ENCODE measurements at places on chromosomes 5 and 9.

- no peak for DNase-seq
Observed at GRCh38 chr5:173328844-173329490, 753 bp upstream of the STC2 start.

DNA sequence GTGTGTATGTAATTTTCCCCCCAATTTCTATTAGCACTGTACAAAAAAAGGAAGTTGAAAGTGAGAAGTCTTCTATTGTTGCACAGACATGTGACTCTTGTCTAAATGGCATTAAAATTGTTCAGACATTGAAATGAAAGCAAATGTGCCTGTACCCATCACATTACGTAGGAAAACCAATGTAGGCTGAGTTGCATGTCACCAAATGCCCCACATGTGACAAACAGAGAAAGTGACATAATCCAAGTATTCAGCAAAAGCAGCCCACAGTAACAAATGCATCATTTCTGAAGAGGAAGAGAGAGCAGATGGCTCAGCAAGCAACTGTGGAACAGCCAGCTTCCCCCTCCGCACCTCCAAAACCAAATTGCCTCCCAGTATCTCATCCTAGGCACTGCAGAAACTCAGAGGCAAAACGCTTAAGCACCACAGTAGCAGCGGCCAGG lies 161.5 kb upstream of the NR4A3 start:
- no peak for DNase-seq

DNA sequence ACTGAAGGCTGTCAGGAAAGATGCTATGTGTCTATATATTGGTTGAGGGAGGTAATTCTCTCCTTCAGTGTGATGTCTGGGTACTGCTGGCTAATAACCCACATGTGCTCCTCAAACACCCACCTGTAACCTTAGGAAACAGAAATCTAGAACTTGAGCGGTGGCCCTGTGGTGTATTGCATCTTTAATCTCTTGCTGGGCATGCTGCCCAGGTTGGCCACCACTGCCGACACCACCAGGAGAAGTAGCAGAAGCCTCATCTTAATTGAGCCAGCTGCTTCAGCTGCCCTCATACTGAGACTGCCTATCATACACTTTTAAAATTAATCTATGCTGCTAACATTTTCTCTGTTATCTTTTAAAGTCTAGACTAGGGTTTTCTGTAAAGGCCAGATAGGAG lies 103.5 kb upstream of the C5orf63 start:
- DNase-seq: no peak

GRCh38 chr9:96021551-96022444 lies 146.3 kb downstream of the ERCC6L2 start:
- DNase-seq: no peak

DNA sequence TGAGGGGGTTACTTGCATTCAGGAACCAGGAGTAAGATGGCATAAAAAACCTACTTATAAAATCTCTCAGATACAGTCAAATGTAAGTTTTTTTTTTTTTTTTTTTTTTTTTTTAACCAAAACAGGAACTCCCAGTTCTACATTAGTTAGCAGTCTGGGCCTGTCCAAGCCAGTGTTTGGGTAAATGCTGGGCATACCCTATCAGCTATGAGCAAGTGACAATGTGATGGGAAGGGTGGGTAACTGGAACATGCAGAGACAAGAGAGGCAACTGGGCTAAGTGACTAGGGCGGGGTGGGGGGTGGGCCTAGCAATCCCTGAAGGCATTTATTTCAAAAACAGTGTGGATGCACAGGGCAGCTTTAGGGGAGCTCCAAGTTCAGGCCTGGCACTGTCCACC lies 2.3 kb downstream of the NMRK1 start:
- DNase-seq: no peak

DNA sequence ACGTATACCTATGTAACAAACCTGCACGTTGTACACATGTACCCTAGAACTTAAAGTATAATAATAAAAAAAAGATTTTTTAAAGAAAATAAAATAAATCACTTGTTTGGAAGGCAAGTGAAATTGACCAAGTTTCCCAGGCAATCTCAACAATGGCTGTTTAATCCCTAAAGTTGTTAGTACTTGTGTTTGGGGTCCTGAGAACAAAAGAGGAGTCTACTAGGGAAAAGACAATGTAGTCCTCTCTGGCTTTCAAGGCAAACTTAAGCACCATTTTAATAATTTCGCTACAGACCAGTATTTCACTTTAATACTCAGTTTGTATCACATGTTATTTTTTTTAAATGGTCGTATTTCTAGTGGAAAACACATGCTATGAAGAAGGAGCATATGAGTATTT lies 14.2 kb downstream of the CEMIP2 start:
- DNase-seq: no peak

DNA sequence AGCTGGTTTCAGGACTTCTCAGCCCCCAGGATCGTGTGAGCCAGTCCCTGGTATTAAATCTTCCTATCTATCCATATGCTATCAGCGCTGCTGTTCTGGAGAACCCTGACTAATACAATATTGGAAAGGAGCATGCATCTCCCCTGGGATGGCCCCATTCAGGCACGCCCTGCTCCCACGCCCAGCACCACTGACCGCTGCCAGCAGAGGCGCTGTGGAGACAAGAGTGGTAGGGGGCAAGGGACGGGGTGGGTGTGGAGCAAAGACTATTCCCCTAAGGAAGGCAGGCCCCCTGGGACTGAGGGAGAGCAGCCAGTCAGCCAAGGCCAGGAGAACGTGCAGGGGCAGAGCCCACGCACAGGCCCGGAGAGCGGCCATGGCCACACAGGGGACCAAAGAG lies 116.0 kb downstream of the VAV2 start:
- DNase-seq: no peak

GRCh38 chr9:135827866-135828580 lies 79.3 kb downstream of the CAMSAP1 start:
- no peak for DNase-seq

DNA sequence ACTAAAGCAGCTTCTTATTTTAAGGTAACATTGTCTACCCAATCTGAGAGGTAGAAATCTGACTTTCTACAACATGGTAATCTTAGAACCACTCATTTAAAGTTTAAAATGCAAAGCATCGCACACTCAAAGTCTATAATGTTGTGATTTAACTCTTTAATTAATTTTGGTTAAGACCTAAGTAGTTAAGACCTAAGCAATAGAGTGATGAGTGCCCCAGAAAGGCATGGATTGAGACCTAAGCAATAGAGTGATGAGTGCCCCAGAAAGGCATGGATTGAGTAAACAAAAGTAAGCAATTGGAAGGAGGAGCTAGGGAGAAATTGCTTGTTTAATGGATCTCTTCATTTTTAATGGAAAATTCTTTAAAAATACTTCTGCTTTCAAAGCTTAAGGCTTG lies 86.8 kb downstream of the NLN start:
- DNase-seq: no peak

- DNase-seq: no peak
Observed at GRCh38 chr5:91146905-91147600, 236.1 kb downstream of the ARRDC3 start.

GRCh38 chr5:134964359-134965270 lies 3.1 kb upstream of the CATSPER3 start:
- DNase-seq: no peak

GRCh38 chr5:138138949-138139780 lies at the start of gene NME5:
TSS of gene NME5 (minus strand) at chr5:138139428. CDS start at chr5:138138780, 648 bp downstream.
- DNase-seq: no peak

GRCh38 chr5:61371474-61371873 lies 39.4 kb downstream of the ZSWIM6 start:
- DNase-seq: no peak

- no peak for DNase-seq
Observed at GRCh38 chr5:12522116-12522515, 617.9 kb upstream of the CTNND2 start.

DNA sequence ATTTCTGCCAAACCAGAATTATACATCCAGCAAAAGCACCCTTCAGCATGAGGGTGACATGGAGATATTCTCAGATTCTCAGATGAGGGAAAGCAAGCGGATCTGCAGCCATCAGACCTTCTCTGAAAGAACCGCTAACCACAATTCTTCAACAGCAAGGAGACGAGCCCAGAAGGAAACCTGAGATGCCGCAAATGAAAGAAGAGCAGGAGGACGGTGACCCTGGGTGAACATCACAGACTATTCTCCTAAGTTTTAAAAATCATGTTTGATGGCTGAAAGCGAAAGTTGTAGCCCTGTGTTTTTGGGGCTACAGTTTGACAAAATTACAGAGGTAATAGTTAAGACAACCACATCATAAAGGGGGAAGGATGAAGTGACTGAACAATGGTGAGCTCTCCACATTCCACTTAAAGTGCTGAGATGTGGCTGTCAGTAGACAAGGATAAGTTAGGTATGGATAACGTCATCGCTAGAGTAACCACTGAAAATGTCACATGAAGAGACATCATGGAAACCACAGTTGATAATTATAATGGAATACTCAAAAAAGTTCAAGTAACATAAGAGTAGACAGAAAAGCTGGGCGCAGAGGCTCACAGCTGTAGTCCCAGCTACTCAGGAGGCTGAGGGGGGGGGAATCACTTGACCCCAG lies 31.5 kb upstream of the NSMF start:
- DNase-seq: no peak

- no peak for DNase-seq
Observed at GRCh38 chr5:35847491-35847890, 9.2 kb upstream of the IL7R start.

DNA sequence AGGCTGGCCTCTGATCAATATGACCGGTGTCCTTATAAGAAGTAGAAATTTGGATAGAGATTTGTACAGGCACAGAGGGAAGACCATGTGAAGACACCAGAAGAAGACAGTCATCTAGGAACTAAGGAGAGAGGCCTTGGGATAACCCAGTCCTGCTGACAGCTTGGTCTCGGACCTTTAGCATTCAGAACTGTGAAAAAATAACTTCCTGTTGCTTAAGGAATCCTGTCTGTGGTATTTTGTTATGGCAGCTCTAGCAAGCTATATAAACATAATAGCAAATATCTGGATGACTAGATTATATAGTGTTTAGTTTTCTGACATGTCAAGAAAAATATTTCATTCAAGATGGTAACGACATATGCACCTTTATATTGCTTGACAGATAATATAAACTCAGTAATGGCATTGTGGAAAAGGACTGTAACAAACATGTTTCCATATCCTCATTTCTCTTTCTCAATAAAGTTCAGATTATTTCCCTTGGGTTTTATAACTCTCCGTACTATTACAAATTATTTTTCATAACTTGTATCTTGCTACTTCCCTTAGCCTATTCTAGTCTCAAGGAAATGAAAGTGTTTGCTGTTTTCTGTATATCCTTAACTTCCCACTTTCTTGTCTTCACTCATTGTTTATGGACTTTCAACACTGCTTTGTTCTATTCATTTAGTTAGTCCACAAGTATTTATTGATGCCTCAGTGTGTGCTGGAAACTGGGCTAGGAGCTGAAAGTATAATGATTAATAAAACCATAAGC lies 62.4 kb downstream of the KIAA1958 start:
- no peak for DNase-seq

DNA sequence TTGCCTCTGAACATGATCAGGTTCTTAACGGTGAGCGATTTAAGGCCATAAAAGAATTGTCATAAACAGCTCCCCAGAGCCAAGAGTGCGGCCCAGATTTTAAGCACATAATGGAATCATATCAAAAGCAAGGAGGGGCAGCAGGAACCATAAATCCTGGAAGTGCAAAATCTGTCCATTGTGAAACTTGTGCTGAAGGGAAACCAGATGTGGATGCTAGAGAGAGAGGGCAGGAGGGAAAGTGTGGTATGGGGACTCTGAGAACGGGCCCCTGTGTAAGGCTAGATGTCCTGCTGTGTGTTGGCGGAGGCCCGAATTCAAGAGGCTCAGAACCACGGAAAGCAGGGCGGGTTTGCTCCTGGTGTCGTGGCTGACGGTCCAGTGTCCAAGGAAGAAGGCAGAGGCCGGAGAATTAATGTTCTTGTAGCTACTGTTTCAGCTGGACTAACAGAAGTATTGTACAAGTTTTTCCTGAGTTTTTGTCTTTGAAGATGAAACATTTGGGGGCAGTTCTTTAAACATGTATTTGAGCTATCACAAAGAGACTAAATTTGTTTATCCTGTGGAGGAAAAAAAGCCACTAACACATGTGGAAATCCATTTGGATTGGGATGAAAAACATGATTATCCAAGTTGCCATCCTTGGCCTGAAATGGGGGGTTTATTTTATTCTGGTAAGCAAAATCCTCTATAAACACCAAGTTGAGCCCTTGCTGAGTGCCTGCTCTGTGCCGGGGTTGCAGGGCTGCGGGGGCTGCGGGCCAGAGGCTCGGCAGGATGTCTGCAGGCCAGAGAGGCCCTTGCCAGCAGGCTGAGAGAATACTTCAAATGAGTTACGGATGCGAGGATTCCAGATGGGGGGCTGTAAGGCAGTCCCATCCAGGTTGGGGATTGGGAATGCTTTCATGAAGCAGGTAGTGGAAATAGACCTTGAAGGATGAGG lies 9.2 kb upstream of the CXCL14 start:
- DNase-seq: no peak

DNA sequence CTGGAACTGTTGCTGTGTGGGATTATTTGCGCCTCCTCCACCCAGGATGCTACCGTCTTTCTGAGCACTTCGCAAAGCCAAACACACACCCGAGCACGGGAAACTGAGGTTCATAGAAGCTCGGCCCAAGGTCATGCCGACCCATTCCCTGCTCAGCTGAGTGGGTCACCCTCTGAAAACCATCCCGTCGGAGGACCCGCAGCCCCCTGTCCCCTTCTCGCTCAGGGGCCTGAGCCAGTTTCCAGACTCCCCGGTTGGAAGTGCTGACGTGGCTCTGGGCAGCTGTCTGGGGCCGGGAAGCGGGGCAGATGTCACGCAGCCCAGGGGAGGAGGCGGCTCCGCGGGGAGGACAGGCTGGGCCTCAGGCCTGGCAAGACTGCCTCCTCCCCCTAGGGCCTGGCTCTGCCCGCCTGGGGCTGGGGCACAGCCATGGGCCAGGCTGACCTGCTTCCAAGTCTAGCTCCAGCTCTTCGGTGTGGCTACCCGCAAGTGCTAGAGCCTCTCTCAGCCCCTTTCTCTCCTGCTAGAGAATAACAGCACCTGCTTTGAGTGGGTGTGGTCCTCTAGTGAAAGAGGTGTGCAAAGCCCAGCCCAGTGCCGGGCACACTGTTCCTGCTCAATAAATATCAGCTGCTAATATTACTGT lies 9.9 kb upstream of the CXXC5 start:
- DNase-seq: no peak

GRCh38 chr5:77281969-77282336 lies 71.5 kb downstream of the PDE8B start:
- no peak for DNase-seq

DNA sequence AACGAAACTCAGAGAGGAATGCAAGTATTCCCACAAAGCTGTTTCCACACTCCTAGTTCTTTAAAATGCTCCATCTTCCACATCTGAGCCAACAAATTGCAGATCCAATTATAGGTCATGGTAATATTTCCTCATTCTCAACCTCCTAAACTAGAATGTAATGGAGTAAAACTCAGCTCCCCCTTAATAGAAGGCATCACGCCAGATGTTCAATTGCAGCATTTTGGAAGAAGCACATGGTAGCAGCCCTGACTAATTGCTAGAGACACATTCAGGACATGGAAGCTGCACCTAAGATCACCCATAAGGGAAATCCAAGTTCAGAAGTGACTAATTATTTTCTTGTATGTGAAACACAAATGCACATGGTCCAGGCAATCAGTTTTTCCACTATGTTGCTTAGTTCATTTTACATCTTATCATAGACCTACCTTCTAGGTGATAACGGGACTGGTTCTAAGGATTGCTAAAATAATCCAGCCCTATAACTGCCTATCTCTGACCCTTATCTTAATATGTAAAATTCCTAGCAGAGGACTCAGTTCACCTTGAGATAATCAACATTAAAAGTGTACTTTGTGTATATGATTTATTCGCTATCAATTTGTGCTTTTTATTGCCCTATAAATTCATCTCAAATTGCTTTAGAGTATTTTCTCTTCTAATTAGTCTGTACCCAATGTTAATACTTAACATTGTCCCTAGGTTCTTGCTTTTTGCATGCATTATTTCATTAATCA lies 75.1 kb downstream of the GABRB2 start:
- DNase-seq: no peak
